ENCODE measurements at places on chromosomes 5 and 9. TPM values are rescaled to one million over a fixed set of nuclear protein-coding genes. Genes with fewer than 3 reads are reported as not detected.

DNA sequence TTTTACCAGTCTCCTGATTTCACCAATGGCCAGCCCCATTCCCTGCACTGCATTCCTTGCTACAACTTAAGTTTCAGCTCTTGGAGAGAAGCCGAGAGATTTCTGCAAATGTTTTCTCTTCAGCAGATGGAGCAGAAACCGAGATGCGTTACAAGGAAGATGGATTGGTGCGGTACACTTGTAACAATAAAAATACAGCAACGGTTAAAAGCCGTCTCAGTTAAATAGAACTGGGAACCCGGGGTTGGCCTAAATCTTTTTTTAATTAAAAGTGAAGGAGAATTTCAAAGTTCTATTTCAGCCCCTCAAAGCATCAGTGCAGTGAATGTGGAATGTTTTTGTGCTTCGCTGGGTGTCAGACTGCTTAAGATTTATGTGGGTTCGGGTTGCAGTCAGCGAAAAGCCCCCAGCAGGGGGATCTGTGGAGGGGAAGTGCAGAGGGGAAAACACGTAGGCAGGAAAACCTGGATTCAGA, 19.8 kb downstream of the BRINP1 start:
- DNase-seq = no peak

- DNase-seq = no peak
Measured at GRCh38 chr9:134026981-134027380, 1.7 kb downstream of the BRD3OS start.

- DNase-seq = no peak
Measured at GRCh38 chr5:80355686-80356085, 35.9 kb downstream of the SPZ1 start.

The FAM163B gene
- 0.68 TPM for total RNA-seq

DNA sequence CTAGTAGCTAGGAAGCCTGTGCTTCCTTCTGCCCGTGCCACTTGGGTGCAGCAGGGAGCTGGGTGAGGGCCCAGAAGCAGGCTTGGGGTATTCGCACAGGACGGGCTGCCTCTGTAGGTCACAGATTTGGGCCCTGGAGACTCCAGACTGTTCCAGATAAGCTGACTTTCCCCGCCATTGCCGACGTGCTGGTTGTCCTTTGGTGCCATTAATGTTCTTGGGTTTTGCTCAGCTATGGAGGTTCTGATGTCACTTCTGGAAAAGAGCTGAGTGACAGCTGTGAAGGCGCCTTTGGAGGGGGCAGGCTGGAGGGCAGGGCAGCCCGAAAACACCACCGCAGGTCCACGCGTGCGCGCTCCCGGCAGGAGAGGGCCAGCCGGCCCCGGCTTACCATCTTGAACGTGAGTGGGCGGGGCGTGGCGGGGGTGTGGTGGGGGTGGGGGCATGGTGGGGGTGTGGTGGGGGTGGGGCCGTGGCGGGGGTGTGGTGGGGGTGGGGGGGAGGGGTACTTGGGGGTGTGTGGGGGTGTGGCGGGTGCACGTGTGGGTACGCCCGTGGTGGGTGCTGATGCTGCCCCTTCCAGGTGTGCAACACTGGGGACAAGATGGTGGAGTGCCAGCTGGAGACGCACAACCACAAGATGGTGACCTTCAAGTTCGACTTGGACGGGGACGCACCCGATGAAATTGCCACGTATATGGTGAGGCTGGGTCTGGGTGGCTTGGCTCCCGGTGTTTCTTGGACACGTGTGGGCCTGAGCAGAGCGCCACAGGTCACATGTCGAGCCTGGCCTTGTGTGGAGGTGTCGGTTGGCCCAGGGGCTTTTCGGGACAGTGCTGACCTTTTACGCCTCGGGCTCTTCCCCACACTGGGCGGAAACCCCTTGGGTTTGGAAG, 79.6 kb downstream of the WNK2 start:
- DNase-seq = peak; percentile 3

The GDF9 gene
- 0.76 TPM for total RNA-seq

The CCNJL gene
- total RNA-seq = 6.6 TPM

- no peak for DNase-seq
Measured at GRCh38 chr9:8450810-8451545, 651.4 kb upstream of the DMAC1 start.

The TSSK1B gene
- total RNA-seq = 0.60 TPM

DNA sequence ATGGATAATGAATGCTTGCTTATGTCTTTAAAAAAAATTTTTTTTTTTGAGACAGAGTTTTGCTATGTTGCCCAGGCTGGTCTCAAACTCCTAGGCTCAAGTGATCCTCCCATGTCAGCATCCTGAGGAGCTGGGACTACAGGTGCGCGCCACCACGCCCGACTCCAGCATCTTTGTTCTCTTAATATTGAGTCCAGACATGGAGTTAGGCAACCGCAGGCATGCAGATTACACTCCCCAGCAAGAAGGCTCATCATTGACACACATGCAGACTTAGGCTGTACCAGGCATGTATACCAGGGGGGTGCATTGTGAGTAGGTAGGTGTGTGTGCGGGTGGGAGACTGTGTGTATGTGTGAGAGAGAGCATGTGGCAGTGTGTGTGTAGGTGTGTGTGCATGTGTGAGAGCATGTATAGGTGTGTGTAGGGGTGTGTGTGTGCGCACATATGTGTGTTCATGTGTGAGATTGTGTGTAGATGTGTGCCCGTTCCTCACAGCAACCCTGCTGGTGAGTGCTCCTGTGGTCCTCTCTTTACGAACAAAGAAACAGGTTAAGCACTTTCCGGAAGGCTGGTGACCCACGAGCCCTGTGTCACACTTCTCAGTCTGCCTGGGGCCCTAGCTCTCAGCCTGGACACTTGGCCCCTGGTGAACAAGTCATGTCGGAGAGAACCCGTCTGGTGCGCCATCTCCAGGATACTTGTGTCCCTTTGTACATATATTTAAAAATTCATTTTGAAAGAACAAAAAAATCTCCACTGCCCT, 6.2 kb downstream of the OBP2B start:
- no peak for DNase-seq

DNA sequence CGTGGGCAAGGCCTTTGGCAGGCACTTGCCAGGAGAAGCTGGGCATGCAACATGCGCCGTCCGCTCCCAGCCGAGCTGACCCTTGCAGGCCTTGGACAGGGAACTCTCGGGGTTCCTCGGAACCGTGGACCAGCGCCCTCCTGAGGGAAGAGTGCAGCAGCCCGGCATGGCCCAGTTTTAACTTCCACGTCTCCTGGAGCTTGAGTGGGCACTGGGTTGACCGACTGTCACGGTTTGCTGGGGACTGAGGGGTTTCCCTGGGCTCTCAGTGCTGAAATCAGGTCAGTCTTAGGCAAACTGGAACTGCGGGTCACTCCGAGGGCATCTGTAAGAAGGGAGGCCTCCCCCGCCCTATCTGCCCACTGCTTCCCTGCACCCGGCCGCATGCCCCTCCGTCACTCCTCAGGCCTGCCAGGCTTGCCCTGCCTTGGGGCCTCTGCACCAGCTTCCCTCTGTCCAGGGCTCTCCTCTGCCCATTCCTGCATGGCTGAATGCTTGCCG, 87.0 kb upstream of the PHYKPL start:
- no peak for DNase-seq

GRCh38 chr5:30850866-30851265, 342.6 kb upstream of the CDH6 start:
- no peak for DNase-seq

The NSUN2 gene
- total RNA-seq = 31.4 TPM

GRCh38 chr5:157172403-157172802, 6.3 kb upstream of the GARIN3 start:
- DNase-seq = no peak

The INSL4 gene
- total RNA-seq = 0.13 TPM

The CERCAM gene
- total RNA-seq = 49.2 TPM

The IFNA2 gene
- total RNA-seq = not detected

The IL5 gene
- total RNA-seq = not detected

The CCL19 gene
- total RNA-seq = not detected

DNA sequence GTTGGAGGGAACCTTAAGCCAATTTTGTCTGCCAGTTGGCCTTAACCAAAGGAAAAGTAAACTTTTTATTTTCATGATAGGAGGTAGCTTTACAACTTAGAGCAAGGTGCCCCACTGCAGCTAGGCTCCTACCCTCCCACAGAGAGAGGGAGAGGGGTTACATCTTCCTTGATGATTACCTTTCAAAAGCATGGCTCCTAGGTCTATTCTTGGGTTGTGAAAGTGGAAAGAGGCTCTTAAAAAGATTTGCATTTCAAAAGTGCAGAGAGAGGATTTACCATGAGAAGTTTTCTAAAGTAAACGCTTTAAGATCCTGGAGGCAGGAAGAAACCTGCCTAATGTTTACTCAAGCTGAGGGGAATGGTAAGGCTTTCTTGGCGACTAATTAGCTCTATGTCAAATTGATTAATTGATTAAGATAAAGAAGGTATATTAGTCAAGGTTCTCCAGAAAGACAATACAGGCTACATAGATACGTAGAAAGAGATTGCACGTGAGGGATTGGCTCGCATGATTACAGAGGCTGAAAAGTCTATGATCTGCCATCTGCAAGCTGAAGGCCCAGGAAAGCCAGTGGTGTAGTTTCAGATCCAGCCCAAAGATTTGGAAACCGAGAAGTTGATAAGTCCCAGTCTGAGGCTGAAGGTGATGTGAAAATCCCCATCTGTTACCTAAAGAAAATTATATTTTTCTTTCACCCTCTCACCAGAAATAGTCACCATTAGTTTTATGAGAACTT, 333.8 kb upstream of the CTNND2 start:
- no peak for DNase-seq

DNA sequence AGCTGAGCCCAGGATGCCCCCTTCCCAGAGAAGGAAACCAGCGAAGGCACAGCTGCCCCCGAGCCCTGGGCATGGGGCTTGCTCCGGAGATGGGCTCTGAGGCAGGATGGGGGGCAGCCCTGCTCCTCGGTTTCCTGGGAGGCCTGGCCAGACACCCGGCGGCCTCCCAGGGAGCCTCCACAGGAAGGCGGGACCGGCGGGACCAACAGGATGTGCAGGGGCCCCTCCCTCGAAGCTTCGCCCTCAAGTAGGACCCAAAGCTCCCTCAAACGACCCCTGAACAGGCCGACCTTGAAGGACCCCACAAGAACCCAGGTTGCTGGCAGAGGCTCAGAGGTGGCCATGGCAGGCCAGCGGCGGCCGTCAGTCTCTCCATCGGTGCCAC, 11.7 kb downstream of the EXD3 start:
- no peak for DNase-seq

The EIF4EBP3 gene
- total RNA-seq = 2.7 TPM

The SLC34A3 gene
- 1.8 TPM for total RNA-seq

The CD74 gene
- total RNA-seq = 51.1 TPM

The PCDHB14 gene
- 3.9 TPM for total RNA-seq

DNA sequence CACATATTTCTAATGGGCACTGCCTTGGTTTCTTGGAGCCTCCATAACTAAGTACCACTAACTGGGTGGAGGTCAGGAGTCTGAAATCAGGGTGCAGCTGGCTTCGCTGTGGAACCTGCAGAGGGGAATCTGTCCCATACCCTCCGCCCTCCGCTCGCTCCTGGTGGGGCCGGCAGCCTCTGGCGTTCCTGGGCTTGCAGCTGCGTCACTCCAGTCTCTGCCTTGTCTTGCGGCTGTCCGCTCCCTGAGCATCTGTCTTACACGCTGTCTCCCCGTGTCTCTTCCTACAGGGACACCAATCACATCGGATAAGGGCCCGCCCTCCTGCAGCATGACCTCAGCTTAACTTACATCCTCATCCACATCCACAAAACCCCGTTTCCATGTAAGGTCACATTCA, 45.4 kb downstream of the NTNG2 start:
- no peak for DNase-seq

DNA sequence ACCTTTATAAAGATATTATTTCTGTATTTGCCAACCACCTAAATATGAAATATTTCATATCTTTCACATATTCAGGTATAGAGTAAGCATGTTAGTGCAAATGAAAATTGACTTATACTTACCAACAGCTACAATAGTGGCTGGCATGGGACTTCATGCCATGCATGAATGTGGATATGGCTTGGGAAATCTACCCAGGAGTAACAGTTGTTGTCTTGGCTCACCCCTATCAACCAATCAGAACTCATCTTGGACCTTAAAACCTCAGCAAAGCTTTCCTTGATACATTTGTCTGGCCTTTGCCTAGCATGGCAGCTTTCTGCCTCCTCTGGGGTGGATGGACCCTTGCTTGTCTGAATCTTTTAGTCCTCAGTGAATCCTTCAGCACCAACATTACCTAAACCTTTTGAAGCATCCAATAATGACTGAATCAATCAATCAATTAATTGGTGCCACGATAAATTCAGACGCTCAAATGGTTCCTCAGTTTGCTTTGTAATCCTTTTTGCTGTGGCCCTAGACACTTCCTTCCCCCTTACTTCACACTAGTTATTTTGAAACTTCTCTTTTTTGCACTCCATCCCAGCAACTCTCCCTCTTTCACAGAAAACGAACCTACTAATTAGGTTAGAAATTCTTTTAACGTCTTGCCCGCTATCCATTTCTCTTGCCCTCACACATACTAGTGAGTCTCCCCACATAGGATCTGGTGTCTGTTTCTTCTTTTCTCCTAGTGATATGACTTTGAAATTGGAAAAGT, 132.3 kb upstream of the ZNF608 start:
- no peak for DNase-seq

DNA sequence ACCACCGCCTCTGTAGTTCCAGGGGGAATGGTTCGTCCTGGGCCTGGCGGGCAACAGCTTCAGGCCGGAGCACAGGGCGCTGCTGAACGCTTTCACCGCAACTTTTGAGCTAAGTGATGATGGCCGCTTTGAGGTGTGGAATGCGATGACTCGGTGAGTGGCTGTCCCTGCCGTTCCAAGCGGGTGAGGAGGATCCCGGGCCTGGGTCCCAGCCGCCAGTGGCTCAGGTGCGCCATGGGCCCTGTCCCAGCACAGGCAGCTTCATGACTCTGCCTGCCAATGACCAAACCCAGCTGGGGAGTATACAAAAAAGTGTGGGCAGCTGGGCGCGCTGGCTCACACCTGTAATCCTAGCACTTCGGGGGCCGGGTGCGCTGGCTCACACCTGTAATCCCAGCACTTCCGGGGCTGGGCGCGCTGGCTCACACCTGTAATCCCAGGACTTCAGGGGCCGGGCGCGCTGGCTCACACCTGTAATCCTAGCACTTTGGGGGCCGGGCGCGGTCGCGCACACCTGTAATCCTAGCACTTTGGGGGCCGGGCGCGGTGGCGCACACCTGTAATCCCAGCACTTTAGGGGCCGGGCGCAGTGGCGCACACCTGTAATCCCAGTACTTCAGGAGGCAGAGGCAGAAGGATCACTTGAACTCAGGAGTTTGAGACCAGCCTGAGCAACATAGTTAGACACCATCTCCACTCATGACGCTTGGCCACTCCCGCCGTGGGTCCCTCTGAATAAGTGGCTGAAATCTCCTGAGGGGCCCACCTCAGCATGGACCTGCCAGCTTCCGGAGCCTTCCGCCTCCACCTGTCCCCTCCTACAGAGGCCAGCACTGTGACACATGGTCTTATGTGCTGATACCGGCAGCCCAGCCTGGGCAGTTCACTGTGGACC, 1.1 kb downstream of the LCN12 start:
- DNase-seq = no peak
